Stimulated activated CD4-positive, alpha-beta T cell treated with anti-CD3 and anti-CD28 coated beads, TNF-alpha, amount 100 ng/mL, for 24 hours (primary cell): ENCODE measurements at places on chromosomes 5 and 9.

GRCh38 chr5:97111004-97111403 lies 31.4 kb downstream of the LIX1 start:
- DNase-seq = no peak

- no peak for DNase-seq
These were observed 49.1 kb upstream of the ANKRD55 start for GRCh38 chr5:56282216-56282615.

DNA sequence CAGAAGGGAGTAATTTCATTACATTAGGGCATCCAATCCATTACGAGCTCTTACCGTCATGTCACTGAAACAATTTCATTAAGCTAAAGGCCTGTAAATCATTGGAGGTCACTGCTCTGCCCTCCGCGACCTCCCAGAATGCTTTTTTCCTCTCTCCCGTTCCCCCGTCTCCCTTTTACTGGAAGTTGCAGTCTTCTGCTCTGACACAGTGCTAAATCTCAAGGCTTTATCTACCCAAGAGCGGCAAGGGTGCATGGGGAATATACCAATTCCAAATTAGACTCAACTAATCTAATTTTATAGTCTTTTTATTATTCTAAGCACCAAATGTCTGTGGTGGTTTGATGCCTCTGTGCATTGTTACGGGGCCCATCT lies 265.7 kb upstream of the PANK3 start:
- DNase-seq = no peak

DNA sequence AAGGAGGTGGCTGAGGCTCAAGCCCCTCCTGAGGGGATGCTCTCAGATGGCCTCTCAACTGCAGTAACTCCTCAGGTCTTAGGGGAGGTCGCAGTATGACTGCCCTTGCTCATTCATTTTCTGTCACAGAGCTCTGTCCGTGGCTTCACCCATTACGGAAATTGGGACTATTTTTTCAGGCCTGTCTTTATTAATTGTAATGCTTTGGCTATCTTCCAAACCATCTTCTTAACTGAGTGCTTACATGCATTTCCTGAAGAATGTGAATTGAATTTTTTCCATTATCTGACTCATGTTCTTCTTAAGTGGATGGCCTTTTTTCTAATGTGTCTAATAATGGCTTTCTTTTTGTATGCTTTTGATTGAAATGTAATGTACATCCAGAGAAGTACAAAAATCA lies 36.4 kb upstream of the SV2C start:
- no peak for DNase-seq

GRCh38 chr5:97846643-97847042 lies 663.6 kb upstream of the RIOK2 start:
- no peak for DNase-seq

DNA sequence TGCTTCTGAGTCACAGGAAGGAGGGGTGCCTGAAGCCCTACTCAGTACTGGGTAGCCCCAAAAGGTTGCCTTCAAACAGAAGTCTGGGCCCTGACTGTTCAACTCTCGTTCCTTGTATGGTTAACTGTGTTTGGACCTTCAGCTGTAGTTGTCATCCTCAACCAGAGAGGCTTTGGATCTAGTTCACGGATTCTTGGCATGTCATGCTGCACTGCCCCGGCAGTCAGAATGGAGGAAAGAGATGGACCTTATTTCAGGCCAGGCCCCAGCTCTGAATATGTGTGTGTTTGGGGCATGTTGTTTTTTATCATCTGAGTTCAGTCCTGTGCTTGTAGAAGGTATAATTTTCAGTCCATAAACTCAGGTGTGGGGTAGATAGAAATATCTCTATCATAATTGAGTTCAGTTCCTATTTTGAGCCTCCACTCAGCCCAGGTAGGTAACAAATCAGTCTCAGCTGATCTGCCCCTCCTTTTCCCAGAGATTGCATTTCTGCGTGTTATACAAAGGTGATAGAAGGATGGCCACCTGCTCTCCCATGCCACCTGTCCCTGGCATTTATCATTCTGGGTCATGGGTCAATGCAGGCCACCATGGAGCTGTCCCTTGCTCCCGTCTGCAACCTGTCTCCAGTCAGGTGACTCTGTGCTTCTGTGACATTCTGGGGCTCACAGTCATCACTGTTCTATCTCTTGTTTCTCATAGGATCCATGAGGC lies 127.5 kb upstream of the CPEB4 start:
- DNase-seq = no peak

- DNase-seq = no peak
These were observed 100.1 kb downstream of the PHF2 start for GRCh38 chr9:93676310-93677047.

- DNase-seq = no peak
These were observed 7.5 kb upstream of the UBQLN1 start for GRCh38 chr9:83715221-83715620.

DNA sequence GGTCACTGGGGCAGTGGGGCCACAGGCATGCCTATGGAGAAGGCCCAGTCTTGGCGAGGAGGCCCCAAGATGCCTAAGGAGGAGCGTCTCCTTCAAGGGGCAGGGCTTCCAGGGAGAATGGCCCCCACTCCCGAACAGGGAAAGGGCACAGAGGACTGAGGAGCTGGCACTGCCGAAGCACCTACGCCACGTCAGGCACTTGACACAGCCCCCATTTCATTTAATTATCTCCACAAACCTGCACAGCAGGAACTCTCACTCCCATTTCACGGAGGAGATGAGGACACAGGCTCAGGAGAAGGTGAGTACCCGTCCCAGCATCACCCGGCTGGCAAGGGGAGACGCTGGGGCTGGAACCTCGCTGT lies 26.0 kb downstream of the EGR1 start:
- DNase-seq = no peak

DNA sequence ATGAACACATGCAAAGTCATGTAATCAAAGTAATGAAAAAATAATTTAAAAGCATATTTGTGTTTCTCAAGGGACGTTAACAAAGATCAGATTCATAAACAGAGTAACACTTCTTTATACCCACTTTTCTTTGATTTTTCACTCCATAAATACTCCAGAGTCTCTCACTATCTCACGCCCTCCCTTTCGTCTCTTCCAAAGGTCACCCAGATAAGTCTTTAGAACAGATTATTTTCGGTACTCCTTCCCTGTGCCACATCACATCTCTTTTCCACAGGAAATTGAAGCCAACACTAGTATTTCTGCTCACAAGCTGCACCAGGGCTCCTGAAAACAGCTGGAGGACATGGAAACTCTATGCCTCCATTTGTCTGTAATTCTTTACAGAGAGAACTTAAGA lies 15.4 kb upstream of the ALDOB start:
- no peak for DNase-seq

- DNase-seq = no peak
These were observed 120.6 kb downstream of the C9orf50 start for GRCh38 chr9:129500161-129500862.

DNA sequence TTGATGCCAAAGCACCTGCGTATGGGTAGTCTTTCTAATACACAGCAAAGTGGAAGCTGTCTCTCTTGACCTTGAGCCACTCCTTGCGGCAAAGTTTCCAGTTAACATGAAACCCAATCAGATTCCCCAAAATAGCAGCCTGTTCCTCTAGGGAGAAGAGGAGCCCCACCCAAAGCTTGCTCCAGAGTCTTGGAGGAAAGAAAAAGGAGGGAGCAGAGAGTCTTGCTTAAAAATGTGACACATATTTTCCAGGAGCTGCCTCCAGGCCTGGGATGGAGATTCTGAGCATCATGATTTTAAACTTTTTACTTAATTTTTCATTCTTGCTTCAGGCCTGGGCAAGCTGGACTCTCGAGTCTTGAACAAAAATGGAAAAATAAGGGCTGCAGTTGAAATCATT lies 223.5 kb upstream of the TNC start:
- DNase-seq = no peak

- DNase-seq = no peak
These were observed 30.8 kb downstream of the SMIM3 start for GRCh38 chr5:150809363-150809762.

- DNase-seq = no peak
These were observed 31.7 kb downstream of the AP3S1 start for GRCh38 chr5:115873392-115873791.

- DNase-seq = no peak
These were observed 6.2 kb upstream of the FYB1 start for GRCh38 chr5:39225405-39226099.

DNA sequence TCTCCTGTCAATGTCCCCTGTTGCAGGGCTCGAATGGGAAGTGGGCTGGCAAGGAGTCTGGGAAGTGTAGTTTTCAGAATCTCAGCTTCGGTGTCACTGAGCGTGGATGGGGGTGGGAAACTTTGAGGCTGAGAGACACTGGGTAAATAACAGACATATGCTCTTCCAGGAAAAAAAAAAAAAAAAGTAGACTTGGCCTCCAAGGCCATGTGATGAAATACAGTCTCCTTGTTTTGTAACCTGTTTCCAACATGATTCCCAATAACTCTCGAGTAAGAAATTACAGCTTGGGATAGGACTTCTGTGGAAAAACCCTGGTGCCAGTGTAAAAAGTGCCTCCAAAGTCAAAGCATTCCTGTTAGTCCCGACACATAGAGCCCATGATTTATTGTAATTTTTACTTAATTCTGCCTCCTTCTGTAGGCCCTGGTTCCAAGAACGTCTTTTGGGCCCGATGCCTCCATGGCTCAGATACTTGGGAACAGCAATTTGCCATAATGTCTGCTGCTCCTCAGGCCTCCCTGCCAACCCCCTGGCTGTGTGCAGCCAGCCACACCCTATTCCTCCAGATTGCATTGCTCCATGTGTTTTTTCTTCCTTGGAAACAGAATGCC lies 119.5 kb upstream of the TNC start:
- no peak for DNase-seq

DNA sequence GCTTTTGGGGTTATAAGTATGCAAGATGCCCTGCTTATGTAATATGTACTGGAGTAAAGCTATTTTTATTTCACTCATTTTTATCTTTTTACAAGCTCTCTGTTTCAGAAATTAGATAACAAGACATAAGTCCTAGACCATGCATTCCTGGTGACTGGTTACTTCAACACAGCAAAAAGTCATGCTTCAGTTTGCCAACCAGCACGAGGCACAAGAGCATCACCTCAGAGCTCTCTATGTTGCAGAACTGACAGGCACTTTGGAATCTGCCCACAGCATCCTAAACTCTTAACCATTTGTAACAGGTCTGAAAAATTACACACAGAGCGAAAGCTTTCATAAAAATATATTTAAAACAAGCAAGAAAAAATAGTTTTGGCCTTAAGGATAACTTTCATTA lies 112.8 kb downstream of the MARCHF11 start:
- no peak for DNase-seq

DNA sequence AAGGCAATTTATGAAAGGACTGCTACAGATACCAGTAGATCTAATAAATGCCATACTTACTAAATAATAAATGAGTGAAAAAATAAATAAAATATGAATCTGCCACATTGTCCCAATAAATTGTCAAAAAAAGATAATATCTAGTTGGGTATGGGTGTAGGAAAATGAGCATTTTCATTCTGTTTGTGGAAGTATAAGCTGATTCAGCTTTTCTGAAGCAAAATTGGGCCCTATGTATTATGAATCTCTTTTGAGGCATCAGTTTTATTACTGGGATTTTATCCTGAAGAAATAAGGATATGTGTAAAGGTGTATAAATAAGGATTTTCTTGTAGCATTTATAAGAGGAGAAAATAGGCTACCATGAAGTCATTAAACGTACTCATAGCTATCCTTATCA lies 46.1 kb downstream of the CAVIN4 start:
- DNase-seq = no peak

DNA sequence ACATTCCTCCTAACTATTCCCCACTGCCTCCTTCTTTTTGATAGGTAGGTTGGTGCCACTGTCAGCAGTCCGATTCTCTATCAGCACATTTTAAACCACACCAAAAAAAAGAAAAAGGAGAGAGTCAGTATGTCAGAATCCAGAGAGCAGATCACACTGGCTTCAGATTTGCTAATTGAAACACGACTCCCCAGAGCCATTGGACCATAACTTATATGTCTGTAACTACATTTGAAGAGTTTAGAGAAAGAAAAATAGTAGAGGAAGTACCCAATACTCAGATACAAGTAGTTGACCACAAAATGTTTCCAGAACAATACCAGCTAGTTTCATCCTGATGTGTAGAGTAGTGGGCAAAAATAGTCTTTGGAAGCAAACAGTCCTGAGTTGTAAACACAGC lies 216.6 kb downstream of the NR2F1-AS1 start:
- no peak for DNase-seq

DNA sequence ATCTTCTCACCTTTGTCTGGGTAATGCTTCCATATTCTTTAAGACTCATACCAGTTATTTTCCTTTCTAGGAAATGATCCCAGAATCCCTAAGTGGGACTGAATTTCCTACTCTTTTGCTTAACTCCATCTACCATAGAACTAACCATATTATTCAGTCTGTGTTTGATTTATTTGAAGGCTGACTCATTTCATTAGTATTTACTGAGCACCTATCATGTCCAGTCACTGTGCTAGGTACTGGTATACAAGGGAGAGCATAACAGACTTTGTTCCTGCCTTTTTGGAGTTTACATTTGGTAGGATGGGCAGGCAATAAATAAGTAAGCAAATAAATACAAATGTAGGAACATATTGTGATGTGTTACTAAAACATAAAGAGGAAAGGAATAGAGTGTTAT lies 4.3 kb downstream of the NPR2 start:
- DNase-seq = no peak

DNA sequence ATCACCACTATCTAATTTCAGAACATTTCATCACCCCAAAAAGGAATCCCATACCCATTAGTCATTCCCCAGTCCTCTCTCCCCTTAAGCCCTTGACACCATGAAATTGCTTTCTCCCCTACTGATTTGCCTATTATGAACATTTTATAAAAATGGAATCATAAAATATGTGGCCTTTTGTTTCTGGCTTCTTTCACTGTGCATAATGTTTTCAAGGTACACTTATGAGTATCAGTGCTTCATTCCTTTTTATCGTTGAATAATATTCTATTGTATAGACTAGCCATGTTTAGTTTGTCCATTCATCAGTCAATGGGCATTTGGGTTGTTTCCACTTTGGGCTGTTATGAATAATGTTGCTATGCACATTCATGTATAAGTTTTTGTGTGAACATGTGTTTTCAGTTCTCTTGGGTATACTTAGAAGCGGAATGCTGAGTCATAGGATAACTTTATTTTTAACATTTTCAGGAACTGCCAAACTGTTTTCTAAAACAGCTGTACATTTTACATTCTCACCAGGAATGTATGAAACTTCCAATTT lies 40.4 kb upstream of the FGF1 start:
- DNase-seq = no peak

GRCh38 chr9:76812591-76812990 lies 48.4 kb downstream of the PCA3 start:
- DNase-seq = no peak

DNA sequence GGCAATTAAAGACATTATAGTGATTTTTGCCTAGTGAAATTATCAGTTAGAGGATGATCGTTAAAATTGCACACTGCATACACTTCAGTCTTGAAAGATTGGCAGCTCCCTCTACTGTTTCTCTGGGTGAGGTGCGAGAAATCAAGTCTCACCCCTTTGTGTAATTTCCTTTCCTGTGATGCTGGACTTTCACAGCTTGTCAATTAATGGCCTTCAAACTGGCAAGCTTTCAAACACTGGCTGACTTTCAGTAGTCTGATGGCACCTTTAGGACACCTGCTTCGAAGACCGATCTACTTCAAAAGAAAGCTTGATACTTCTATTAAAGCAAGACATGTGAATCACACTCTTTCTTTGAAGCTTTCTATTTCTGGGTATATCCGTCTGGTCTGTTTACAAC lies 706.7 kb upstream of the PTPRD start:
- DNase-seq = no peak
